ENCODE measurements at places on chromosomes 4 and X.

GRCh38 chr4:51906167-51906958 lies 63.4 kb downstream of the DCUN1D4 start:
- no peak for DNase-seq

GRCh38 chrX:13334491-13334890 lies 14.6 kb upstream of the ATXN3L start:
- DNase-seq, result no peak

DNA sequence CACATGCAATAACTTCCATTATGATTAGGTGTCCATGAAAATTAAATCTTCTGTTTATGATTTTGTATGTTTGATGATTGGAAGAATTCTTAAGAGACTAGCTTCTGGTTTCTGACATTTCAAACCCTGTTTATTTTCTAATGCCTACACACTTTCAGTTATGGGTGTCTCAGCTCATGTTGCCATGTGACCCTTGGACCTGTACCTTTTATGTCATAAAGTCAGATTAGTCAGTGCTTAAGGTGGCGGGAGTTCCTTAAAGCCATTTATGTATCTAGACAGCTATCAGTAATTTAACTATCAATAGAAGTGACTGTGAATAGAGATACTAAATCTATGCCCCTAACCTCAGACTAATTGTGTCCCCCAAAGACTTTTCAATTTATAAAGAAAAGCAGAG lies 155.6 kb downstream of the GBA3 start:
- DNase-seq, result no peak

- no peak for DNase-seq
These were observed 41.4 kb downstream of the JADE3 start for GRCh38 chrX:46953597-46953996.

GRCh38 chr4:153906231-153906630 lies 117.3 kb upstream of the SFRP2 start:
- DNase-seq, result no peak

- no peak for DNase-seq
These were observed 48.7 kb downstream of the NOP14 start for GRCh38 chr4:2914256-2915126.

Data from esophagus squamous epithelium (tissue), 5 donors.